Skeletal muscle tissue (tissue), 5 donors: ENCODE measurements at places on chromosomes 3 and 15. TPM values are rescaled to one million over a fixed set of nuclear protein-coding genes. Genes with fewer than 3 reads are reported as not detected.

The COL6A5 gene
- not detected for total RNA-seq

The CLDN16 gene
- total RNA-seq = under 0.01 TPM

The ZNF80 gene
- not detected for total RNA-seq

The CKMT1A gene
- not detected for total RNA-seq

The LAMB2 gene
- total RNA-seq = 601 TPM

The SLC2A2 gene
- total RNA-seq = not detected

The CKMT1B gene
- total RNA-seq = under 0.01 TPM

The C3orf85 gene
- not detected for total RNA-seq

The AADACL2 gene
- not detected for total RNA-seq

The CCNB2 gene
- 7.8 TPM for total RNA-seq

The TRPM1 gene
- not detected for total RNA-seq

The FBXO40 gene
- 4.2 TPM for total RNA-seq

The CPEB1 gene
- total RNA-seq = 0.52 TPM

The CCR1 gene
- 3.7 TPM for total RNA-seq

The KLHL6 gene
- total RNA-seq = 1.0 TPM

The PLSCR5 gene
- not detected for total RNA-seq

The GUCA1C gene
- not detected for total RNA-seq

The TLR9 gene
- total RNA-seq = not detected

The ISLR gene
- total RNA-seq = 85.6 TPM

The ZNF385D gene
- 9.4 TPM for total RNA-seq

The HTR3E gene
- total RNA-seq = not detected

The MOBP gene
- not detected for total RNA-seq

The FSD2 gene
- total RNA-seq = 26.6 TPM

The SHC4 gene
- total RNA-seq = 2.1 TPM

The GP5 gene
- total RNA-seq = under 0.01 TPM

The IFT122 gene
- total RNA-seq = 42.3 TPM

The GOLGA8Q gene
- 1.0 TPM for total RNA-seq

The LMOD3 gene
- total RNA-seq = 31.8 TPM

The BFSP2 gene
- 2.1 TPM for total RNA-seq

The MEGF11 gene
- total RNA-seq = 0.52 TPM

The ISG20 gene
- total RNA-seq = 0.52 TPM

The TRA2B gene
- 136 TPM for total RNA-seq

The CASR gene
- total RNA-seq = not detected

The BLM gene
- total RNA-seq = 2.1 TPM

The FSTL1 gene
- 377 TPM for total RNA-seq

The SLC22A13 gene
- not detected for total RNA-seq
